ENCODE measurements at places on chromosomes 4 and X.

DNA sequence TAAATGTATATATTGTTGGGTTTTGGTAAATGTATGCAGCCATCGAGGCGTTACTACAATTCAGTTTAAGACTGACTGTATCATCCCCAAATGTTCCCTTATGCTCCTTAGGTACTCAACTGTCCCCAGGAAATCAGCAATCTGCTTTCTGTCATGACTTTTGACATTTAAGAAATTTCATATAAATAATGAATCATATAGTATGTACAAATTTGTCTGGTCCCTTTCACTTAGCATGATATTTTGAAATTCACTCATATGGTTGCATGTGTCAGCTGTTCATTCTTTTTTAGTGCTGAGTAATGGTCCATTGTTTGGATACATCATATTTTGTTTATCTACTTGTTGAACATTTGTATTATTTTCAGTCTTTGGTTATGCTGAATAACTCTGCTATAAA lies 218.8 kb downstream of the C4orf33 start:
- no peak for DNase-seq

DNA sequence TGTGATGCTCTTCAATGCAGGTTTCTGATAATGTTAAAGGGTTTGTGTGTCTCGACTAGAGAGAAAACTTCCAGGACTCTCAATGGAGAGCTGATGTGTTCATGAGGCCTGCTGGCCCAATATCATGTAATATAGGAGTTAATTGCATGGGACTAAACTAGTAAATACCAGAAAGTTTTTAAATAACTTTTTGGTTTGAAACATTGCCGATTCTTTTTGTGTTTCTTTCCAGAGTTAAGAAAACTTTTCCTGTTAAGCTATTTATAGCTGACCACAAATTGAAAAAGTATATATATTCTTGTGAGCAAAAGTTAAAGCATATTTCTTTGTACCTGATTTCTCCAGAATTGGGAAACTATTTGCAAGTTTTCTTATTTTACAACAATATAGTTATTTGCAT lies 49.7 kb downstream of the FAM9B start:
- no peak for DNase-seq

DNA sequence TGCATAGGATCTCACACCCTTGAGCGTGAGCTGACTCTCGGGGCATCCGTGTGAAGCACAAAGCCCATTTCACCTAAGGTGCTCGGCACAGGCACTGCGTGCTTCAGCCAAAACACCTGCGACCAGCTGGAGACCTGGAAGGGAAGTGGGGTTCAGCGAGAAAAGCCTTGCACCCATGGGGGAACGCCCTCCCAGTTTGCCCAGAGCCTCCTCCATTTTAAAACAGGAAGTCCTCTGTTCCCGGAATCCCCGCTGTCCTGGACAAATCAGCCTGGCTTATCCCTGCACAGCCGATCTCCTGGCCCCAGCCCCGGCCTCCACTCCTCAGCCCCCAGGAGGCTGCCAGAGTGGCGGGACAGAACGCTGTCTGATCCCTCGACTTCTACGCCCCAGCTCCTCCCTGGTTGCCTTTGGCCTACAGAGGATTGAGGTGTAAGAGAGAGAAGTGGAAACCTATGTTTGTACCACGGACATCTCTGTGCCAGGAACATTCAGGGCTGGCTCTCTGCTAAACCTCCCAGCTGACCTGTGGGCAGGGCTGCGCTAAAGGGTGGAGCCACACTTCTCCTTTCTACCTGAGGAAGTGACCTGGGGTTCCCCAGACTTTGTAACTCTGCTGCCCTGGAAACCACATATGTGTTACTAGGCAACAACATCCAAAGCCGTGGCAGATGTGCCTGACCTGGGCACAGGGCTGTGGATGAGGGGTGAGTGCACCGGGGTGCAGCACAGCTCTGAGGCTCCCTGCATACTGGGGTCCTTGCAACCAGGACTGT lies 3.8 kb upstream of the C4orf50 start:
- DNase-seq, result no peak

GRCh38 chr4:55348466-55348865 lies 2.4 kb downstream of the SRD5A3 start:
- DNase-seq, result no peak

DNA sequence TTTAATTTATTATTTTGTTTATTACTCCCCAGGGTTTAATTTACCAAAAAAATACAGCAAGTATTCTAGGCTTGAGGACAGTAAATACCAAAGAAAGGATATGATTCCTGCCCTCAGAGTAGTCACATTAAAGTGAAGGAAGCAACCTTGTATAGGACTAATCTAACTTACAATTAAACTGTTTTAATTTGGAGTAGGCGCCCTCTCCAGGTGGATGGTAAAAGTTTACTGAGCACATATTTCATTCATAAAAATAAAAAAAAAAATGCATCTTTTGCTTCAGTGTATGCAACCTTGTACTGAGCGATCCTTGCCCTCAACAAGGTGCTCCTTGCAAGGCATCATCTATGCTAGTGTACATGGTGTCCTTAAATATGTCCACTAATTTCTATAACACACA lies 72.0 kb upstream of the MAGEB16 start:
- no peak for DNase-seq

DNA sequence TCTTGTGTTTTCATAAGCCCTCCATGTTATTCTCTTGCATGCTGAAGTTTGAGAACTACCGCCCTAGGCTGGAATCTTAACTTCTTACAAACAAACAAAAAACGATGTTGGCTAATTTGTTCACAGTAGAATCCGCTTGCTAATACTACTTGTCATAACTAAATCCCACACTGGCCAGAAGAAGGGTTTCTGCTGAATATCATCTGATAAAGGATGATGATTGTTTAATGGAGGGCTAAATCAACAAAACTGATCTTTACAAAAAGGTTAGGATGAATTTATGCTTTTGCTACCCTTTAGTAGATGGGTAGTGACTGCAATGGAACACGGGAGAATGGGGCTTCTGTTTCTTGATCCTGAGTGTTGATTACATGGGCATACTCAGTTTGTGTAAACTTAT lies 42.3 kb downstream of the SPATA4 start:
- no peak for DNase-seq

GRCh38 chr4:146267826-146268225 lies 53.5 kb downstream of the REELD1 start:
- DNase-seq, result no peak

- no peak for DNase-seq
These were observed 6.1 kb downstream of the GRIA2 start for GRCh38 chr4:157226601-157227000.

GRCh38 chr4:30073011-30073710 lies 647.0 kb upstream of the PCDH7 start:
- no peak for DNase-seq
